ENCODE measurements at places on chromosomes 6 and 20. TPM values are rescaled to one million over a fixed set of nuclear protein-coding genes. Genes with fewer than 3 reads are reported as not detected.

Gene RAB44
- total RNA-seq: 1.3 TPM

Gene REM1
- total RNA-seq: 8.1 TPM

Gene SLC52A3
- total RNA-seq: 0.44 TPM

Gene OR12D3
- not detected for total RNA-seq

Gene SLC22A1
- 2.4 TPM for total RNA-seq

Gene VSX1
- total RNA-seq: not detected

Gene MOG
- not detected for total RNA-seq

Gene DAAM2
- total RNA-seq: 110 TPM

Gene HLA-DQA1
- total RNA-seq: 340 TPM

Gene IMPG1
- total RNA-seq: not detected

All from spleen (tissue), 13 donors.